ENCODE measurements at places on chromosomes 12 and 14. TPM values are rescaled to one million over a fixed set of nuclear protein-coding genes. Genes with fewer than 3 reads are reported as not detected.

The MIP gene
- not detected for polyA plus RNA-seq

The PZP gene
- polyA plus RNA-seq = not detected

The LRP1-AS gene
- polyA plus RNA-seq = not detected

The IGFBP6 gene
- 290 TPM for polyA plus RNA-seq

The KRT80 gene
- polyA plus RNA-seq = 14.9 TPM

The LHX5 gene
- not detected for polyA plus RNA-seq

The PTPN6 gene
- 0.12 TPM for polyA plus RNA-seq

The NYNRIN gene
- polyA plus RNA-seq = 4.7 TPM

The SERPINA1 gene
- polyA plus RNA-seq = 11.3 TPM

The AKAP5 gene
- polyA plus RNA-seq = 0.28 TPM

The IKZF4 gene
- 2.0 TPM for polyA plus RNA-seq

The OR4E2 gene
- polyA plus RNA-seq = not detected

The ESRRB gene
- 0.05 TPM for polyA plus RNA-seq

The TAPBPL gene
- polyA plus RNA-seq = 26.0 TPM

The TMTC1 gene
- polyA plus RNA-seq = 0.08 TPM

The CMTM5 gene
- polyA plus RNA-seq = not detected

The SMIM41 gene
- polyA plus RNA-seq = not detected

The PSMD9 gene
- polyA plus RNA-seq = 227 TPM

The SLC6A15 gene
- 0.96 TPM for polyA plus RNA-seq

The NKX2-1 gene
- polyA plus RNA-seq = not detected

Data from SK-N-SH (cell line).